Left cardiac atrium (tissue), 4 donors: ENCODE measurements at places on chromosomes 16 and 17.
A peak's percentile ranks its signal among the peaks of the same experiment; 100 is the strongest.

GRCh38 chr17:82878527-82878926 is 38.7 kb upstream of the ZNF750 start:
- DNase-seq = no peak

- no peak for DNase-seq
Observed at GRCh38 chr17:8696426-8696825, 48.2 kb downstream of the CCDC42 start.

DNA sequence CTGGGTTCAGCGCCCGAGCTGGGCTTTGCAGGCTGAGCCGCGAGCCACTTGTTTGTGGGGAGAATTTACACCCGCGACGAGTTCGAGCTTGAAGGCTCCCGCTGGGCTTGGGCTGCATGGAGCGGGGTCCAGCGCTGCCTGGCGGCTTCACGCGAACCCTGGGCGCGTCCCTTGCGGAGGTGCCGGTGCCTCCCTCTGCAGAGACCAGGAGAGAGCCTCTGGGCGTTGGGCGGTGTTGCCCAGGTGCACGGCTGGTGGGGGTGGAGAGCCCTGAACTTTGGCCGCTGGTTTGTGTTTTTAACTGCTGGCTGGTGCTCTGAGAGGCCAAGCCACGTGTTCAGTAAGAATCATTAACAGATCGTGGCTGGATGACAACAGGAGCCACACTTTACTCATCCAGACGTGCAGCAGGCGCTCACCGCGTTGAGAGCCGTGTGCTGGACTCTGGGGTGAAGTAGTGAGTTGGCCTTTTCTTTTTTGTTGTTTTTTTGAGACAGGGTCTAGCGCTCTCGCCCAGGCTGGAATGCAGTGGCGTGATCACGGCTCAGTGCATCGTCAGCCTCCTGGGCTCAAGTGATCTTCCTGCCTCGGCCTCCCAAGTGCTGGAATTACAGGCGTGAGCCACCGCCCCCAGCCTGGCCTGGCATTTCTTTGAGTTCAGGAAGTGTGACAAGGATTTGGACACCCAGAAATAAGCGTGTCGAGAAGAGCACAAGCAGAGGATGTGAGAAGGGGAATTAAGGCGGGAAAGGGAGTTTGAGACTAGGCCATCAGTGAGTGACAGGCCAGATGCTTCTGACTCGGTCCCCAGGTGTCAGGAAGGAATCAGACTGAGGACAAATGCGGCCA is 827 bp downstream of the CDK10 start:
- DNase-seq = peak; percentile 23

DNA sequence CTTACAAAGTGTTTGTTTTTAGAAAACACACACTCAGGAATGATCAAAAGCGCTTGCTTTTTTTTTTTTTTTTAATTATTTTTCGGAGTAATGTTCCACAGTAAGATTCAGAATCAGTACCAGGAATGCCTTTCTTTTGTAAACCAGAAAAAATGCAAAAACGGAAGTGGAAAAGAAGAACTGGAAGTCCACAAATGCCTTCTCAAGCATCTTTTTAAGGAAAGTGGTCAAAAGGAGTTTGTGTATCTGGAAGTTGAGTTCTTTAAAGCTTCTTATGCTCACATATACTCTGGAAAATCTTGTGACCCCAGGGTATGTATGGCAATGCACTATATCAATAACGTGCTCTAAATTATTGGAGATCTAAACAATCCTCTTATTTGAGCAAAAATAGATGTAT is 126.0 kb downstream of the ABCA8 start:
- no peak for DNase-seq

DNA sequence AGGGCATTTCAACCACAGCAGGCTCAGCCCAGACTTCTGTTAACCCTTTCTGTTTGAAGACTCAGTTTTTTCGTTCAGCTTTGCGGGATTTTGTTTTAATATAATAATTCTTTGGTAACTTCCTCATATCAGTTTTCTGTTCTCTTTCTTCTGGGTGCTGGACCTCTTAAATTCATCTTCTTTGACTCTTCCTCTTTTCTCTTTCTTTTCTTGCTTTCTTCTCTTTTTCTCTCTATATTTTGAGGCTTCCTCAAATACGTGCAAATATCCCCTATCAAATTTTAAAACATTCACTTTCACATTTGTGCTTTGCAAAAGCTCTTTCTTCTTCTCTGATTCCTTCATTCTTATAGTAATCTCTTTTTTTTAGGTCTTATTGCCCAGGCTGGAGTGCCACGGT is 136.3 kb downstream of the HS3ST3B1 start:
- no peak for DNase-seq

DNA sequence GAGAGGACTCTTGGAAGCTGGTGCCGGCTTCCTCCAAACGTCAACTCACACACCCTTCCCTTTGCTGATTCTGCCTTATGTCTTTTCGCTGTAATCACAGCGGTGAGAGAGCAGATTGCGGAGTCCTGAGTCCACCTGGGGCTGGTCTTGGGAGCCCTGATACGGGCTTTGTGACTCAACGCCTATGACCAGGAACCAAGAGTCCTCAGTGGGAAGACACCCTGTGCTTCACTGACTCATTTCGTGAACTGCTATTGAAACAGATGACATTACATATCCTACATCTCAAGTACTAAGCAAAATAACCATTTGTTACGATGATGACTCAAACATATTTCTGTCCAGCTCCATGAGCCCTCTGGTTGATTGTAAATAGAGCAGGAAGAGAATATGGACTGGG is 90.7 kb upstream of the CREBBP start:
- no peak for DNase-seq

GRCh38 chr17:47315451-47316266 is 8.1 kb upstream of the EFCAB13 start:
- no peak for DNase-seq

- peak; percentile 7 for DNase-seq
Observed at GRCh38 chr17:17110520-17110919, 68.3 kb downstream of the MPRIP start.

- no peak for DNase-seq
Observed at GRCh38 chr17:67281743-67282142, 36.7 kb upstream of the HELZ start.

DNA sequence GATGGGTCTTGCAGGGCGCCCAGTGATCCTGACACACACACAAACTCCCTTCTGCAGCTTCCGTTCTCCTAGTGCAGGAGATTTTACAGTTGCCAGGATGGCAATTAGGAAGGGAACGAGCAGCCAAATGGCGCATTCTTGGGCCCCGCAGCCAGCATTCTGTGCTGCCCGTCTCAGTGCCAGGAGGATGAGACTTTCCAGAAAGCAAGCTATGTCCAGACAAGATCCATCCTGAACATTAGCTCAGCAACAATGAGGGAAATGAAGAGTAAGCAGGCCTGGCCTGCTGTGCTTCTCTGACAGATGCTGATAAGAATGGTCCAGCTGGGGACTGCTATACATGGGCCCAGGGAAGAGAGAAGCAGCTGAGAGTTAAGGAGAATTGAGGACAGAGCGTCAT is 16.5 kb downstream of the SPPL2C start:
- DNase-seq = no peak

DNA sequence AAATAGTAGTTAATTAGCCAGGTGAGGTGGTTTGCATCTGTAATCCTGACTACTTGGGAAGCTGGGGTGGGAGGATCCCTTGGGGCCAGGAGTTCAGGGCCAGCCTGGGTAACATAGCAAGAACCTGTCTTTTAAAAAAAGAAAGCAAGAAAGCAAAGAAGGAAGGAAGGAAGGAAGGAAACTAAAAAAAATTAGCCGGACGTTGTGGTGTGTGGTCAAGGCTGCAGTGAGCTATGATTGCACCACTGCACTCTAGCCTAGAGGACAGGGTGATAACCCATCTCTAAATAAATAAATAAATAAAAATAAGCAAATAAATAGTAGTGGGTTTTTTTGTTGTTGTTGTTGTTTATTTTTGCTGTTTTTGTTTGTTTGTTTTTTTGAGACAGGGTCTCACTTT is 39.3 kb upstream of the MAP2K6 start:
- no peak for DNase-seq

DNA sequence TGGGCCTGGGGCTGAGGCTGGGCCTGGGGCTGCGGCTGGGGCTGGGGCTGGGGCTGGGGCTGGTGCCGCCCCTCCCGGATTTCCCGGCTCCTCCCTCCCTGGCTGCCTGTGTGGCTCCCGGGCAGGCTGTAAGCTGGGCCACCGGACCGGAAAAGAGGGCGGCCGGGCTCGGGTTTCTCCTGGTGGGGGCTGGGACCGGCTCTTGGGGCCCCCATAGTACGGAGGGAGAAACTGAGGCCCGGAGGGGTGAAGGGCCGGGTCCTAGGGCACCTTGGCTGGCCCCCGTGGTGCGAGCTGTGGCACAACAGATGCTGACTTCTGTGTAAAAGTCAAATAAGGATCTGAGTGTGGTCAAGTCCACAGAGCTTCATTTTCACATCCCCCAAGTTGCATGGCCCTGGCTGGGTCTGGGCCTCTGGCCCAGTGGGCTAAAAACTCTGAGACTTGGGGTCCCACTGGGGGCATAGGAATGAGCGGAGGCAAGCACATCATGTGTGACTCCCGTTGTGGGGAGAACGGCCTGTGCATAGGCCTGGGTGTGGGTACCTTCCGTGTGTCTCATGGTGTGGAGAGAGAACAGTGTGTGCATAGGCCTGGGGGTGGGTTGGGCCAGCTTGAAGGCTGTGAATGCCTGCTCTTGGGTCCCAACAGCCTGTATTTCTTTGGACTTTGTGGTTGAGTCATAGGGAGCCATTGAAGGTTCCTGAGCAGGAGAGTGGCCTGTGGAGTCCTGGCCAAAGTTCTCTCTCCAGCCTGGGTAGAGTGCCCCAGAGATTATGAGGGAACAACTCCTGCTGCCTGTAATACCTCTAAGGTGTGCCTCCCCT is 123.9 kb upstream of the CIBAR2 start:
- peak; percentile 66 for DNase-seq

DNA sequence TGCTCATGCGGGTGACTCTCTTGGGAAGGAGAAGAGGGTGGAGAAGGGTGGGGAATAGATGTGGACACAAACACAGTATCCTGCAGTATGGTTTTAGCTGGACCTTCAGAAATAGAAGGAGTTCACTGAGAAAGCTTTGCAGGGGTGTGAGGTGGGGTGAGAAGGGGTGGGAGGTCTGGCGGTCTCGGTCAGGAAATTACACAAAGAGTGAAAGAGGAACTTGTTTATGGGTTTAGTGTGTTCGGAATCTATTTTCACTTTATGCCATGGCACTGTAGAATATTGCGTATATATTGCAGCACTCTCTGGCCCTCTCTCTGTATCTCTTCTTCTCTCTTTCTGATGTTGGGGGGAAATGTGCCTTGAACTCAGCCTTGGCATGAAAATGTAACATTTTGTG is 148.2 kb upstream of the GOT2 start:
- DNase-seq = no peak

GRCh38 chr17:51371732-51372151 is 111.4 kb downstream of the UTP18 start:
- DNase-seq = peak; percentile 37

GRCh38 chr17:18015593-18015992 is 23.4 kb downstream of the ATPAF2 start:
- DNase-seq = no peak

DNA sequence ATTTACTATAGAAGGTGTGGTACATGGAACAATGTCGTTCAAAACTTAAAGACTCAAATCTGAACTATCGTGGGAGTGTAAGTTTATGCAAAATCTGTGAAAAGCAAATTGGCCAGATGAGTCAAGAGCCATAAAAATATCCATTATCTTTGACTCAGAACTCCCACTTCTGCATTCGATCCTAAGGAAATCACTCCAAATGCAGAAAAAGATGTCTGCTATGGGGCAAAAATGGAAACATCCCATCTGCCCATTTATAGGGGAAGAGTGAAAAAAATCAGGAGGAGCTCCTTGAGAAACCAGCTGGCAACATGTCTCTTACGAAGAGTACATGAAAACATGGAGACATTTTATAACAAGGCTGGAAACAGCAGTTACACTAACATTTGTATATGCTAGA is 43.6 kb upstream of the CCDC182 start:
- DNase-seq = no peak

DNA sequence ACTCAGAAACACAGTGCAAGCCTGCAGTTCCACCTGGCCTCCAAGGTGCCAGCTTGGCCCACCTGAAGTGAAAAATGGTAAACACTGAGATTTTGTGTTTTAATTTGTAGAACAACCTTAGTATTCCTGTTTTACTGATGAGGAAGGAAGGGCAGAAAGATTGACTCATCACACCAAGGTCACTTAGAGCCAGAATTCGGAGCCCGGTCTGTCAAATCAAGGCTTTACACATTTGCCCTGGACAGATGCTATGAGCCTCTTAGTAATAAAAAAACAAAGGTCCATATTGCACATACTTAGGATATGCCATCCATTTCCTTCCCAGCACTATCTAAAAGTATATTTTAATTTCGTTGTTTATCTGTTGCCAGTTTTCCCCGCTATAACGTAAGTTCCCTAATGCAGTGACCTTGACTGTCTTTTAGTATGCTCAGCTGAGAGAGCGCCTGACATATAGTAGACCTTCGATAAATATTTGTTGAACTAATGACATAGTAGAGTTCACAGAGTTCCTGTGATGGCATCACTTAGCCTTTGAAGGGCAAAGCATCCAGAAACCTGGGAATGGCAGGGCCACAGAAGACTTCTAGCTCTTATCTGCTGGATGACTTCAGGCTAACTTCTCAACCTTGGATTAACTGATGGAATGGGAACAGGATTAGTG is 7.2 kb upstream of the TBKBP1 start:
- DNase-seq = no peak

DNA sequence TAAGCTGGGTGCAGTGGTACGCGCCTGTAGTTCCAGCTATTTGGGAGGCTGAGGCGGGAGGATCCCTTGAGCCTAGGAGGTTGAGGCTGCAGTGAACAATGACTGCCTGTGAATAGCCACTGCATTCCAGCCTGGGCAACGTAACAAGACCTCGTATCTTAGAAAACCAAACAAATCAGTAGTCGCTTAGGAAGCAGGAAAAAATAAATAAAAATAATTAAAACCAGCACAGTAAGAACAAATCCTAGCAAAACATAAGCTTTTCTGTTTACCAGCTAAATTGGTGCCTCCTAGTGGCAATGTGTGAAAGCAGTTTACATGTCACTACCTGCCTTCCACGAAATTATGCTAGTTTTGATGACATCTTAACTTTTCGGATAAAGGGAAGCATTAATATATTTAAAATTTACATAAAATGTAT is 1.3 kb downstream of the ARMC5 start:
- no peak for DNase-seq

DNA sequence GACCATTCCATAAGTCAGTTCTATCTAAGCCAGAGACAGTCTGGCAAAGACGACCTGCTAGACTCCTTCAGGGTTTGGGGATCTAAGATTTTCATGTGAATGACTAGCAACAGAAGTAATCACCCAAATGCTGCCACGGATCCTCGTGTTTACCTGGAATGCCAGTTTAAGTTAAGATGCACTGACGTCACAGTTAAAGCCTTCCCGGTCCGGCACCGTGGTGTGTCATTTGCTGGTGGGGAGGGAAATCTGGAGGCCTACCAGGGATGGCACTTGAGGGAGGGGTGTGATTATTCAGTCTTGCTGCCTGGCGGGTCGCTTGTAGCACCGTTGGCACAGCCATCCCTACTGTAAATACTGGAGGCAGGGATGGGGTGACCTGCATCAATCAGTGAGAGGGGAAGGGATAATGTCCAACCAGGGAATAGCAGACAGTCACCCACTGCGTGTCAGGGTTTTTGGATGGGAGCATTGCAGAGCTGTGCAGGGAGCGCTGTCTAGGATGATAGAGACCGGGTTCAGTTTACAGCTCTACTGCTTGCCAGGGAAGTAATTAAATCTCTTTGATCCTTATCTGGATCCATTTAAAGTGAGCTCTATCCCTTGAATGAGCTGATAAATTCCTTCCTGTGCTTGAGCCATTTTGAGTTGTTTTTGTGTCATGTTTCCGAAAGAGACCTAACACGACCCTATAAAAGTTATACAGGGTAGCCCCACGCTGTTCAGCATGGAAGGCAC is 764.7 kb upstream of the EEF2KMT start:
- DNase-seq = no peak

- no peak for DNase-seq
Observed at GRCh38 chr17:80395402-80396151, 19.4 kb upstream of the ENDOV start.
